Naive thymus-derived CD8-positive, alpha-beta T cell (primary cell): ENCODE measurements at places on chromosomes 13 and 19. TPM values are rescaled to one million over a fixed set of nuclear protein-coding genes. Genes with fewer than 3 reads are reported as not detected.

- DNase-seq, result no peak
These were observed 131.5 kb upstream of the MCF2L start for GRCh38 chr13:112837371-112838037.

DNA sequence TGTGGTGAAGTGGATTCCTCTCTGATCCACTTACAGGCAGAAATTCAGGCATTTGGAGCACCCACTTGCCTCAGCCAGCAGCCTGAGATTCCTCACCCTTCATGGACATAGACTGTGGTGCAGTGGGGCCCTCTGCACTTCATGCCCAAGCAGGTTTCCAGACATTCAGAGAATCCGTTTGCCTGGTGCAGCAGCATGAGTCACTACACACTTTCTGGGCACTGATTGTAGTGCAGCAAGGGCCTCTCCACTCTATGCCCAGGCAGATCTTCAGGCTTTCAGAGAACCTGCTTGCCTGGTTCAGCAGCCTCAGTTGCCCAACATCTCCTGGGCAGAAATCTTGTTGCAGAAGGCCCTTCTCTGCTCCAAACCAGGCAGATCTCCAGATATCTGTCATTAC lies 920.9 kb downstream of the SLITRK5 start:
- DNase-seq, result no peak

PABPC3 gene
- total RNA-seq, result 1.0 TPM

PRRG2 gene
- 1.9 TPM for total RNA-seq

DNA sequence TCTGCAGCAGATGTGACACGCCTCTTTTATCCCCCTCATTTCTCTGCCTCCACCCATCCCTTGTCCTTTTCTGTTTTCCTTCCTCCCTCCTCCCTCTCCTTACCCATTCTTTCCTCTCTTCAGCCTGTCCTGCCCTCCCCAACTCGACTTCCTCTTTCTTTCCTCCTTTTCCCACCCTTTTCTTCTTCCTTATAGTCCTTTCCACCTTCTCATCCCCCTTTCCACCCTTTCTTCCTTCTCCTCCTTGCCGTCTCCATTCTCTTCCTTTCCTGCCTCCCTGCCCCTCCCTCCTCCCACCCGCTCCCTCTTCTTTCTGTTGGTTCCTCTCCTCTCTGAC lies 688 bp upstream of the ZNF71 start:
- no peak for DNase-seq

ZNF69 gene
- 19.6 TPM for total RNA-seq

DNA sequence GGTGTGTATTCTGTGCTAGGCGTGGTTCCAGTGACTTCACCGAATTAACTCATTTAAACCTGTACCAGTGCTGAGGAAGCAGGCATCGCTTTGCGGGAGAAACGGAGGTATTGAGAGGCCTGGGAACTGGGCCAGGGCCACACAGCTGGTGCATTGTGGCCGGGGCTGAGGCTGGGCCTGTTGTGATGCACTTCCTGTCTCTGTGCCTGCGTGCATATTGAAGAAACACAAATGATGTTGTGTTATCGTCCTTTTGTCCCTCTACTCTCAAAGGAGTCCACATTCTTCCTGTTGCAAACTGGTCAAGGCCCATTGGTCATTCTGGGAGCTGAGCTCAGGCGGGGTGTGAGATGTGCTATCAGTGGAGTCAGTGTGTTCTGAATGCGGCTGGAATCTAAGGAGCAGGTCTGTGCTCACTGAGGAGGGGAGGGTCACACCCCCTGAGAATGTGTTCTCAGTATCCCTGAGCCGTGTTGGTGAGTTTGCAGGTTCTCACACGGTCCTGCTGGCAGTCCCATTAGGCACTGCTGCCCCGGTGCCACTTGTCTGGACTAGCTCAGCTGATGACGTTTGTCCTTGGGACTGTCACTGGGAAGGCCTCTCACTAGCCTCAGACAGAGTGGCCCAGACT lies 62.1 kb downstream of the ARHGEF7 start:
- peak; percentile 79 for DNase-seq

GRCh38 chr19:7230826-7231225 lies 63.4 kb downstream of the INSR start:
- no peak for DNase-seq

IGFL1 gene
- not detected for total RNA-seq

PBX4 gene
- 49.4 TPM for total RNA-seq

LILRA1 gene
- not detected for total RNA-seq

UBE2L5 gene
- total RNA-seq, result not detected
